ENCODE measurements at places on chromosomes 3 and 15. TPM values are rescaled to one million over a fixed set of nuclear protein-coding genes. Genes with fewer than 3 reads are reported as not detected.

GRCh38 chr15:56831467-56832005 is 86.9 kb upstream of the TCF12 start:
- no peak for ATAC-seq

DNA sequence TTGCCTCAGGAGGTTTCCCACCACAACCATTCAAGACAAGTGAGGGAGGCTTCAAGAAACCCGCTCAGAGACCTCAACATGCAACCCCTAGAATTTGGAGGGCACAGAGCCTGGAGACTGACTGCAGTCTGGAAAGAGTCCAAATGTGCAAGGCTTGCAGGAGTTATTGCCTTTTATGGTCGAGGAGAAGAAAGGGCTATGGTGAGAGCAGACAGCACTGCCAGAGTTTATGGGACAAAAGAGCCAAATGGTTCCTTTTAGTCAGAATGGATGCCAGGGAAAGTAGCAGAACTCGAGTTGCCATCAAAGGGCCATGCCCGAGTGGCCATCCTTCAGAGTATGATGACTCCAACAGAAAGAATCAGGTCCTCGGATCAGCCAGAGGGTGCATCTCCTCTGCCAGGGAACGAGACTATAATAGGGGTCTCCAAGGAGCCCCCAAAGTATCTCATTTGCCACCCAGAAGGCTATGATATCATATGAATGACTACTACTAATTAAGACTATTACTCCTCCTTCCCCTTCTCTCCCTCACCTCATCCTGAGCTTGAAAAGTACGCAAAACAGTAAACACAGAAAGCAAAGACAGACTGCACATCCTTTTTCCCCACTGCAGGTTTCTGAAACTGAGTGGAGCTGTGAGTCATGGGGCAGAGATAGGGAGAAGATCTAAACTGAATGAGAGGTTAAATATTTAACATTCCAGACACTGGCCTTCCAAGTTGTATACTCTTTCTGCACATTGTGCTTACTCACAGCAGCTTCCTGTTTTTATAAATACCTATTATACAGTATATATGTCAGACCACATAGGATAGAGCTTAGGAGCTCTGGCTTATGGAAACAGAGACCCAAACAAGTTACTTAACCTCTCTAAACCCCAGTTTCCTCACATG is 33.9 kb upstream of the TMCO5A start:
- no peak for ATAC-seq

Gene NR1I2
- total RNA-seq = 0.76 TPM

GRCh38 chr3:67884345-67884744 is 229.9 kb upstream of the SUCLG2 start:
- ATAC-seq = no peak

GRCh38 chr3:120636795-120637401 is 40.8 kb downstream of the NDUFB4 start:
- ATAC-seq = no peak

GRCh38 chr15:80870893-80871292 is 91.7 kb downstream of the CEMIP start:
- no peak for ATAC-seq

- no peak for ATAC-seq
These were observed 37.5 kb downstream of the ARHGAP31 start for GRCh38 chr3:119331661-119332060.

DNA sequence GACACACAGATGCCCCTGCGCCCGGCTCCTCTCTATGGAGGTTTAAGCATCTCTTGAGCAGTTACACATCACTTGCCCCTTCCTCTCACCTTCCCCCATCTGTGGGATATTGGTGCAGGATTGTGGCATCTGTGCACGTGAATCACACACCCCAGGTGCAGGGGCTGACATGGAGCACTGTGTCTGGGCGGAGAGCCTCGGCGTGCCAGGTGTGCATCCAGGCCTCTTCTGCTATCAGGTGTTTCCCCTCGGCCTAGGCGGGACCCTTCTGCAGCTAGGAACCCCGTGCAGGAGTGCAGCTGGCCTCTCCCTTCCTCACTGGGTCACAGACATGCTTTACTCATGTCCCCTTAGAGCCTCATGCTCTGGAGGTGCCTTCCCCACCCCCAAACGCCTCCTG is 33.4 kb upstream of the MUC13 start:
- no peak for ATAC-seq

GRCh38 chr15:69677403-69677802 is 224.8 kb downstream of the RPLP1 start:
- no peak for ATAC-seq

Gene NME9
- 3.9 TPM for total RNA-seq

- peak; percentile 56 for ATAC-seq
These were observed 51.3 kb downstream of the MBNL1 start for GRCh38 chr3:152319831-152320617.

DNA sequence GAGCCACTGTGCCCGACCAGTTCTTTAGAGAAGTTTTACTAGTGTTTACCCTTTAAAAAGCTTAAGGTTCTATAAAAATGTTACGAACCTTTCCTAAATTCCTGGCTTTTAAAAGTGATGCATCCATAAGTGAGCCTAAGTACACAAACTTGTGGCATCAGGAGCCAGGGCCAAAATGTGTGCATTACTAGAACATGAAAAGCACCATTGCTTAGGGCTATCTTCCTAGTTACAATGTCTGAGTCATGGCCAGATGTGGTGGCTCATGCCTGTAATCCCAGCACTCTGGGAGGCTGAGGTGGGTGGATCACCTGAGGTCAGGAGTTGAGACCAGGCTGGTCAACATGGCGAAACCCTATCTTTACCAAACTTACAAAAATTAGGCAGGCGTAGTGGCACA is 39.9 kb downstream of the LEO1 start:
- ATAC-seq = peak; percentile 68

GRCh38 chr3:1583044-1583443 is 490.2 kb downstream of the CNTN6 start:
- no peak for ATAC-seq

- no peak for ATAC-seq
These were observed 4.6 kb downstream of the TLE3 start for GRCh38 chr15:70093070-70093469.

DNA sequence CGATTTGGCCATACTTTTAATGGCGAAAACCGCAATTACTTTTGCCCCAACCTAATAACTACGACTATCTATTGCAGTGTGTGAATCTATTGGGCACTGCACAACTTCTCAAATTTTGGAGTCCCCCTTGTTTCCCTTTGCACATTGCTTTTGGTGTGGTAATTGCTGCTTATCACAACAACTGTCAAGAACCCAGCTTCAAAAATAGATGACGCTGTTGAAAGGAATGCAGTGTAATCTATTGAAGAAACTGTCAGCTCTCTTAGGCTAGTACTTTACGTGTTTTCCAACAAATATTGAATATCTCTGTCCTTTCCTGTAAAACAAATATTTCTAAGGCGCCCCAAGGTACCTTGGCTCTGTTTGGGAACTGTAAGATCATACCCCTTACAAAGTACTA is 222.8 kb upstream of the UBE2E2 start:
- ATAC-seq = no peak

Gene HIGD1A
- total RNA-seq = 143 TPM

- ATAC-seq = no peak
These were observed 19.6 kb downstream of the NR2F2 start for GRCh38 chr15:96349857-96350720.

Gene PLIN1
- not detected for total RNA-seq

Gene CCDC54
- not detected for total RNA-seq

DNA sequence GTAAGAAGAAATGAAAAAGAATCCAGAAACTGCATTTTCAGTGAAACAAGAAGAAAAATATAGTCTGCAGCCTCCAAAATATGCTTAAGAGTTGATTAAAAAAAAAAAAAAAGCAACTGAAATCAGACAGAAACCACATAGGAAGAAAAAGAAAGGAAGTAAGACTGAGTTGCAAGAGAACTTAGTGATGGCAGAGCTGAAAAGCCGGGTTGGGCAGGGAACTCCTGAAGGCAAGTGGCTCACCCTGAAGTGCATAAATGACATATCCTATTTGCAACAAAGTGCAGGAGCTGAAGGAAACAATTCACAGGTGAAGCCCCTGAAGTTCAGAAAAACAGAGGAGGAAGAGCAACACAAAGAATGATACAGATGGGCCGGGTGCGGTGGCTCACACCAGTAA is 108.8 kb upstream of the SLC25A36 start:
- ATAC-seq = no peak

DNA sequence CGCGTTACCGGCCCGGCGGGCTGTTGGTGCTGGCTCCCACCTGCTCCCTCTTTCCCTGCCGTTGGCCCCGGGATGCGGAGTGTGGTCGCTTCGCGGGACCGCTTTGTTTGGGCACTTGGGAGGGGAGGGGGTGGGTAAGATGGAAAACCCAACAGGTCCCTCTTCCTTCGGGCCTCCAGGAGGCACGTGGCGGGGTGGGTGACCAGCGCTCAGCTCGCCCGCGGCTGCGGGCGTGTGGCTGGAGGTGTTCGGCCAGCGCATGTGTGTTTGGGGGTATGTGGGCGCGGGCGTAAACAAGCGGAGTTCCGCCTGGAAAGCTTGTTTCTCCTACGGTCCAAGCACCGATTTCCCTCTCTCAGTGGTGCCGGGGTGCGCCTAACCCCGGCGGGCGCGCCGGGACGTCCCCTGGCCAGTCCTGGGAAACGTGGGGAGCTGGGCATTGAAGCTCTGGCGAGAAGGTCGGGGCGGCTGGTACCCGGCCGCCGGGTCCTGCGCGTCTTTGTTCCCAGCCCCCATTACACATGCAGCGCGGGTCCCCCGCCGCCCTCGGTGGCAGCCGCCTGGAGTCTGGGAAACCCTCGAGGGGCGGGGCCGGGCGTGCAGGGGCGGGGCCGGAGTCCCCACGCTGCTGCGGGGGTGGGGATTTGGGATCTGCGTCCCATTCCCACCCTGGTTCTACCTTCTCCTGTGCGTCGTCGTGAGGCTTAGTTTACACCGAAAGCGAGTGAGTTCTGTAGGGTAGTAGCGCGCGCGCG is 1.4 kb downstream of the ACVR2B start:
- ATAC-seq = peak; percentile 65

DNA sequence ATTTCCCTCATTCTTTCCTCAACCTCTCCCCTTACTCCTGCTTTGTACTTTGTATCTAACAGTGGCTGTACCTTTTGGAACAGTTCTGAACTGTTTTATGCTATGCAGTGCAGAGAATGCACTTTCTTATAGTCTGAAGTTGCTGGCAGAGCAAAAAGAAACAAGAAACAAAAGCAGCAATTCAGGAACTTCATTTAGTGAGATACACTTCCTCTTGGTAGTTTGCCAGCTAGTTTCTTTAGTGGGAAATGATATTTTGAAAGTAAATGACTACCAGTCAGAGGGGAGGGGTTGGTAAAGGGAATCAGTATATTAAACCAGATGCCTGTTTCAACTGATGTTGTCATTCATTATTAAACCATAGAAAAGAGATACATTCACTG is 55.0 kb upstream of the CHD2 start:
- ATAC-seq = peak; percentile 40

GRCh38 chr3:151925419-151925818 is 52.0 kb downstream of the SUCNR1 start:
- ATAC-seq = no peak

GRCh38 chr15:23850666-23851065 is 163.6 kb upstream of the NDN start:
- no peak for ATAC-seq

GRCh38 chr15:72319985-72320671 is at the start of gene CELF6:
TSS of gene CELF6 (minus strand) at chr15:72320157. CDS start at chr15:72319874, 283 bp downstream.
- peak; percentile 91 for ATAC-seq

GRCh38 chr3:58419780-58420507 is 13.7 kb downstream of the PDHB start:
- ATAC-seq = no peak

Gene OCA2
- total RNA-seq = 0.38 TPM

DNA sequence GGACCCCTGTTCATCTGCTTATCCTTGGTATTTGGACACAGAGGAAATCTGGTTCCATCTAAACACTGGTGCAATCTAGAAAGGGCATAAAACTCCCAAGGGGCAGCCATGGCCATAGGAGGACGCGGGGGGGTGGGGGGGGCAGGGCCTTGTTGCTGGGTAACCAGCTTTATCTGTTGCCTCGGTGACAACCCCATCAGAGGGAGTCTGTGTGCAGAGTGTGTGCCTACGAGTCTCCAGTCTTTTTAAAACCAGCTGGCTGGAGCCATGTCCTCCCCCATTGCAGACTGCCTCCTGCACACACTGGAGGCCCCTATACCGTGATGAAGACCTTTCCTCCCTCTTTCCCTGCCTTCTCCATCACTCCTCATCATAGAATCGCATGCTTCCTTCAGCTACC is 26.4 kb upstream of the CORO2B start:
- peak; percentile 77 for ATAC-seq

Gene GOLGA8R
- 1.2 TPM for total RNA-seq

DNA sequence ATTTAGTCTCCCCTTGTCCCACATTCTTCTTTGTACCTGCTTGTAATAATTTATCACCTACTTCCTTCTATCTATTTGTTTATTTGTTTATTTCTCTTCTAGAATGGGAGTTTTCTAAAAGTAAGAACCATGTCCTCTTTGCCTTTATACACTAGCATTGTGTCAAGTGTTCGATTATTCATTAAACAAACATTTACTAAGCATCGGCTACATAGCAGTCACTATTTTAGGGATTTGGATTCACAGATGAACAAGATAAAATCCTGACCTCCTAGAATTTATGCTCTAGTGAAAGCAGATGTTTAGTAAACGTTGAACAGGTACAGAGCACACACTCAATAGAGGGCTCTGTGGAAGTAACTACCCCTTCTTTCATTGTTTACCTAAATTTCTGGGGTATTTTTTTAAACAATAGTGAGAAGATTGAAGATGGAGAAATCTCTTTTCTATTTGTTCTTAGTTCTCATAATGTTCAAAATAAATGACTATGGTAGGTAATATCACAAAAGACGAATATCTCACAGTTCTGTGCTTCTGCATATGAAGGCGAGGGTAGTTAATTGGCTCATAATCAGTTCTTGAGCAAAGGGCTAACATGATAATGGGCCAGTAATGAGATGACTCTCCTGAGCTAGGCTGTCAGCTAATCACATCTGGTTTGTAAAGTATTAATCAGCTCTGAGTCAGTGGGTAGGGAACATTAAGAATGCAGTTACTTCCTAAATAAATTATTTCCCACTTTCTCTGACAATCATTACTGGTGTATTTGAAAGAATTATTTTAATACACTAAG is 111.9 kb downstream of the SLC9A9 start:
- no peak for ATAC-seq

Gene ATP8B4
- total RNA-seq = 0.22 TPM

- no peak for ATAC-seq
These were observed 339.2 kb downstream of the CHL1 start for GRCh38 chr3:535566-536416.

DNA sequence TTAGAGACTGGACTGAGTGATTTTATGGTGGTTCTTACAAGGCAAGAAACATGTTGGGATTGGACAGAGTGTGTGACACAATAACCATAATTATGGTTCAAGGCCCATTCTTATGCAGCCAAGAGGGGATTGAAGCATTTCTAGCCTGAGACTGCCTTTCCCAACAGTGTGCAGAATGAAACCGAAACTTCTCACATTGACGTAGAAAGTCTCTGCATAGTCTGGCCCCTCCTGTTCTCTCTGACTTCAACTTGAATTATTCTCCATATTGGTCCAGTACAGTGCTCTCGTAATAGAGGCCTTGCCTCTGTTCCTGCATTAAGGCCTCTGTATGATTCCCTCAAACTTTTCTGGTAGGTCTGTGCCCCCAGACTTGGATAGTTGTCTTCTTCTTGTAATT is 138.3 kb downstream of the DIPK2A start:
- ATAC-seq = no peak

Gene SLC24A5
- 0.58 TPM for total RNA-seq
